Transverse colon (tissue), 4 donors: ENCODE measurements at places on chromosomes 4 and X.

- no peak for DNase-seq
These were observed 88.3 kb upstream of the AGA start for GRCh38 chr4:177530561-177530960.

GRCh38 chr4:4541040-4541631 lies 712 bp downstream of the STX18 start:
- peak; percentile 46 for DNase-seq

DNA sequence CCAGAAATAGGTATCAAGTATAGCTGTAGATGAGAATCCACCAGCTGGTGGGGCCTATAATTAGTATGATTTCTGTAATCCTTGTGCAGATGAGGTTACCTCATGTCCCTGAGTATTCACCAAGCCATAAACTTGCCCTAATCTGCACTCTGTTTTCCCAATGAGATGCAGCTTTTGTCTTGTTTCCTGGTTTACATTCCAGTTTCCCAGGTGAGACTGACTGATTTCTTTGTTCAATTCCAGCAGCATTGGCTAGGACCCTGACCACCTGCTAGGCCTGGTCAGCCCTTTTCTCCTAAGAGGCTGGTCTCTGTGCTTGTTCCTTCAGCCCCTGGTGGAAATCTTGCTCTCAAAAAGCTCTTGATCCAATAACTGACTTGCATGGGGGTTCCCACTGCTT lies 44.6 kb downstream of the GABRB1 start:
- no peak for DNase-seq

DNA sequence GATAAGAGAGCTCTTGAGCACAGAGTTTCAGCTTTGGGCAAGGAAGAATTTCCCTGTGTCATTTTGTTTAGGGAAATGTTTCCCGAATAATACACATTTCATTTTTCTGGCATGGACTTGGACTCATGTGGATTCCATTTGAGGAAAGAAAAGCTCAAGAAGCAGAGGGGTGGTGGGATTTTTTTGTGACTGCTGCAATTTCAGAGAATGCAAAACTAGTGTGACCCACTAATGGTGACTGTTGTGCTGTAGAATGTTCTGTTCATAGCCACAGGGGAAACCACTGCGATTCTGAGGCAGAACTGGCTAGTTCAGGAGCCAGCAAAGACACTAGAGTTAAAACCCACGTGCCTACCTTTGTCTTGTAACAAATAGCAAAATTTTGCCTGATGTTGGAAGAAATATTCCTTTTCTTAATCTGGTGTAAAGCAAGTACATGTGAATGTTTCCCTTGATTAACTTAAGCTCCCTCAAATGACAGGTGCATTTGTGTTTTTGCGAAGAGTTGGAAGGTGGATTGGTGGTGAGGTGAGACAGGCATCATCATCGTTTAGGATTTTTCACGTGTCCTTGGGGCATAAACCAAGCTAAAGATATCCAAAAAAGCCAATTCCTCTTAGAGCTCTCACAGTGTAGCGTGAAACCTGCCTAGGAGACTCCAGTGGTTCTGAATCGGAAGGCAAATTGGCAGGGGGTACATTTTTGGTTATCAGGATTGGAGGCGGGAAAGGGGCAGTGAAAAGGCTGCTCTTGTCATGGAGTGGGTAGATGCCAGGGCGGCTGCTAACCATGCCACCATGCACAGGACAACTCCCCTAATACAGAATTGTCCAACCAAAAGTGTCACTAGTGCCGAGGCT lies 38.0 kb upstream of the FAM9C start:
- DNase-seq: no peak

DNA sequence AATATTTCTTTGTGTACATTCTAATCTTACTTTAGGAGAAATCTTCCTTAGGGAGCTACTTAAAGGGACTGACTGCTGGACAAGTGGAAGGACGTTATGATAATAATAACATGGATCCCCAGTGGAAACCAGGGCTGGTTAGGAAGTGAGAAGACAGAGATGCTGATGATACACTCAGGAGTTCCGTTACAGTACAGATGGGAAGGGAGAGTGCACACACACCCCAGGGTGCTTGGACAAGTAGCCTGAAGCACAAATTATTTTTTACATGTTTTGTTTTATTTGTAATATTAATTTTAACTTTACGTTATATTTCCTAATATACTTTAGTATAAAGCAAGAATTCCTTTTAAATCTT lies 84.1 kb downstream of the BMPR1B start:
- DNase-seq: no peak

- DNase-seq: no peak
These were observed 259.0 kb upstream of the TRPC5 start for GRCh38 chrX:112341598-112341997.

- DNase-seq: no peak
These were observed 133.2 kb upstream of the ADAMTS3 start for GRCh38 chr4:72701987-72702819.

DNA sequence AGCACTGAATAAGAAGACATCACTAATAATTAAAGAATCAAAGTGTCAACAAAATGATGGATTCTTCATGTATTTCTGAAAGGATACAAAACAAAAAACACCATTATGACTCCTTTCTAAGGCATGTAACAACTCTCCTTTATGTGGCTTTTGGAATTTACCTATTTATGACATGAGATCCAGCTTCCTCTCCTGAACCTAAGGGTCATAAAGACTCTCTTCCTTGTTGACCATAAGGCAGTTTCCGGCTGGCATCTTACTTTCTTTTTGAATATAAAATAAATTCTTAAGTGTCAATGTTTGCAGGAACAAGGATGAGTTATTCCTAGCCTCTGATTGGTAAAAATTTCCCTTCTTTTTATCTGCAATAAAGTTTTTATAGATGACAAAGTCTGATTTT lies 111.1 kb upstream of the GRPR start:
- DNase-seq: no peak

DNA sequence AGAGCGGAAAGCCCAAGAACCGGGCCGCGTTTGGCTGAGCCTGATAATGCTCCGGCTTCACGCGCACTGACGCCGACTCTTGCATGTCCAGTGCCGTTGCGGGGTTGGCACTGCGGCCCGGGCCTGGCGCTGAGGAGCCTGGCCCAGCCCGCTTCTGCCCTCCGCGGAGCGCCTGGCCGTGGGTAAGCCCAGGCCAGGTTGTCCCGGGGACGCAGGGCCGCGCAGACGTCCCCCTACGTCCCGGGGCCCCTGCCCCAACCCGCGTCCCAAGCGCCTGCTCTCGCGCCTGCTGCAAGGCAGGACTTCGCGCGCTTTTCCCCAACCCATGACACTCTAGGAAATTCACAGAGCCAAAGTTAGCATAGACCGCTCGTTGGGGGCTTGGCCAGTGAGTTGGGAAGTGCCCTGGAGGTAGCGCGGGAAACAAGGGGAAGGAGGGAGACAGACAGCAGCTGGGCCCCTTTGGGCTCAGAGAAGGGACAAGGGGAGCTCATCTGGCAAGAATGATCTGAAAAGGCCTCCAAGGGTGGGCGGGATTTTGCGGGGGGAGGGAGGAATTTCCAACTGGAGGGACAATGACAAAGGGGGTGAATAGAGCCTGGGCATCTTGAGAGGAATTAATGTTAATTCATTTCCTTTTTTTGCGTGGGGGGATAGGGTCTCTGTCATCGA lies 665 bp upstream of the LRPAP1 start:
- DNase-seq: no peak

- DNase-seq: no peak
These were observed 5.1 kb downstream of the STARD8 start for GRCh38 chrX:68652326-68653170.

GRCh38 chr4:111639876-111640275 lies 505.4 kb upstream of the FAM241A start:
- DNase-seq: no peak

DNA sequence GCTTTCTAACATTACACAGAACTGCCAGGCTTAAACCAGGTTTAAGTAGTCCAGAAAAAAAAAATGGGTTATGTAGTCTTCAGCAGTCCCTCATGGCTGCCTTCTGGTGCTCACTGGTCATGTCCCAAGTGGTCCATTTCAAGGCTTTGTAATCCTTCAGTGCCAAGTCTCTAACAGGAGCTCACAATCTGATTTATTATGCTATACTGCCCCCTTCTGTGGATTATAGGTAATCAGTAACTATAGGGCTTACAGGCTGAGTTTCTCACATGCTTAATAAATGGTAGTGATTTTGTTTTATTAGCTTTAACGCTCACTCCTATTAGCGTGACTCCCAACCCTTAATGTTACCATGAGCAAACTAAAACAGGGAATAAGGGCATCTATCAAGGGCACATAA lies 92.5 kb upstream of the EDA2R start:
- DNase-seq: no peak

DNA sequence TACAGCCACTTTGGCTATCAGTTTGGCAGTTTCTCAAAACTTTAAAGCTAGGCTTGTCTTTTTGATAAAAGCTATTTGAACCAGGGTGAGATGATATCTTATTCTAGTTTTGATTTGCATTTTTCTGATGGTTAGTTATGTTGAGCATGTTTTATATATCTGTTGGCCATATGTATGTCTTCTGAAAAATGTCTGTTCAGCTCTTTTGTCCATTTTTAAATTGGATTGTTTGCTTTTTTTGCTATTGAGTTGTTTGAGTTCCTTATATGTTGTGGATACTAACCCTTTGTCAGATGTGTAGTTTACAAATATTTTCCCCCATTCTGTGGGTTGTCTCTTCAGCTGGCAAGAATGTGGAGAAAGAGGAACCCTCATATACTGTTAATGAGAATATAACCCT lies 11.6 kb upstream of the GIMD1 start:
- no peak for DNase-seq

GRCh38 chr4:61446941-61447340 lies 246.8 kb downstream of the ADGRL3 start:
- DNase-seq: no peak

DNA sequence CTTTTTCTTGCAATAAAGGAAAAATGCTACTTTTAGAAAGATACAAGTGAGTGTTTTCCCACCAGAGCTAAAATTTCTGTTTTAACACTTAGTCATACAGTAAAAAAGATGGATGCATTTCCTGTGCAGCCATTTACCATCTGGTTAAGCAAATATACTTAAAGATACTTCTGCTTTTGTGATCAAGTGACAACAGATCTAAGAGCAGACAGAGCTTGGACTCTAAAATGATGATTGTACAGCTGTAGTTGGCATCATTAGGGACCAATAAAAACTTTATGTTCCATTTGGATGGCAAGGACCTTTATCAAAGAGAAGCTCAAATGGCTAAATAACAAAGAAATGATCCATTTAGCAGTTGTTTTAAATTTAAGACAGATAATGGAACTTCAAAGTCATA lies 270.8 kb downstream of the FSTL5 start:
- DNase-seq: no peak

DNA sequence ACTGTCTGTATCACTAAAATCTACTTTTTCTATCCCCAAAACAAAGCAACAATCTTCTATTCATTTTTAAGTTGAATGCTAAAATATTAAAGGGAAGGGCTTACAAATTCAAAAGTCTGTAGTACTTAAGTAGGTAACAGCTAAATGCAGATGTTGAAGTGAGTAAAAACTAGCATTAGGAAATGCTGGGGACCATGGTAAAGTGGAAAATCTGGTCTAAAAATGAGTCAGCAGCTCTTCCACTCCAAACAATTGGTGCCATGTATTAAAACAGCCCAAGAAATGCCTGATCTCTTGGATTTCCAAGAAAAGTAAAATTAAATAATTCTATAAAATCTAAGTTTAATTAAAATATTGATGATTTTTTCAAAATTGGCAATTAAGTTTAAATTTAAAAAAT lies 73.3 kb upstream of the PPP3CA start:
- DNase-seq: no peak

DNA sequence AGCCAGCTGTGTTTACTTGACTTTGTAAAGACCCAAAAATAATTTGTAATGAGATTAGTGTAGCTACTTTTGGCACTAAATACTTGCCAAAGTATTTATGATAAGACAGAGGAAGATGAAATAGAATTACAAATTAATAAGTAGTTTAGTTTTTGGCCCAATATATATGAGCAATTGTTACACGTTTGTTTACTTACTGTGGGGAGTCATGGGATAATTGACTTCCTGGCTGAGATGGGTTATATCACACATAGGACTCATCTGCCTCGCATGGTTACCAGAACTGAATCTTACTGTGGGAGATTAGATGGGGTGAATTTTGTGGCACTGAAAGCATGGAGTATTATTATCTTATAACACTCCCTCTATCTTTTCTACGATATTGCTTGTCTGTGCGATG lies 66.6 kb downstream of the INTS12 start:
- DNase-seq: no peak

DNA sequence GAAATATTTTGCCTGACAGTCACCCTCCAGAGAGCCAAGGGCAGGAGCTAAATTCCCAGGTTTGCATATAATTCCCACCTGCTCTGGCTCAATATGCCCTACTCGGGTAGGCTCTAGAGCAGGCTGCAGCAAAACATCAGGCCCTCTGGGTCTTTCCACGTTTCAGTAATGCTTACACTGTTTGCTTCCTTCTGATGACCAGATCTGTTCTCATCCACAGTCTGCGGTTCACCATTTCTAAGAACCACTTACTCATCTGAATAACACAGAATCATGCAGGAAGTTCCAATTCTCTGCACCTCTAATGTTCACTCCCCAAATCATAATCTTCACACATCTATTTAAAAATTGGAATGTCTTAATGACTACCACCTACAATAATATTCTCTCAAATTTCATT lies 141.4 kb downstream of the PPP3CA start:
- no peak for DNase-seq

GRCh38 chr4:184255871-184256642 lies 38.4 kb upstream of the ENPP6 start:
- no peak for DNase-seq

- no peak for DNase-seq
These were observed 169.3 kb upstream of the FRMPD4 start for GRCh38 chrX:11968991-11969390.

GRCh38 chr4:89344571-89344970 lies 37.0 kb upstream of the GPRIN3 start:
- DNase-seq: no peak
